NCI-H1092 (cell line): ENCODE measurements at places on chromosomes 5 and 9.

DNA sequence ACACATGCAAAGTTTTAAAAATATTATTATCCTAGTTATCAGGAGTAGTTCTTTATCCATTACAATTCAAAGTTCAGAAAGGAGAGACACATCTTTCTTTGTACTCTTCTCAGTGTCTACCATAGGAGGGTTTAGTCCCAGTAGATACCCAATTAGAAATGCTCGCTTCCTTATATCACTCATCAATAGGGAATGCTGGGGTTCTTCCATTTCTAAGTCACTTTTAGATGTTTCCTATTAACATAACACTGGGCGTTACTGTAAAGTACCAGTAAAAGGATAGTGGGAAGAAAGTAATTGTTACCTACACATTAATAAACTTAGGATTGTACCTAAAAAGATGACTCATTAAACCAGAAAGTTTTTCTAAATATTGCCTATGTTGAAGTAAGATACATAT lies 348.3 kb upstream of the CDH6 start:
- no peak for DNase-seq

DNA sequence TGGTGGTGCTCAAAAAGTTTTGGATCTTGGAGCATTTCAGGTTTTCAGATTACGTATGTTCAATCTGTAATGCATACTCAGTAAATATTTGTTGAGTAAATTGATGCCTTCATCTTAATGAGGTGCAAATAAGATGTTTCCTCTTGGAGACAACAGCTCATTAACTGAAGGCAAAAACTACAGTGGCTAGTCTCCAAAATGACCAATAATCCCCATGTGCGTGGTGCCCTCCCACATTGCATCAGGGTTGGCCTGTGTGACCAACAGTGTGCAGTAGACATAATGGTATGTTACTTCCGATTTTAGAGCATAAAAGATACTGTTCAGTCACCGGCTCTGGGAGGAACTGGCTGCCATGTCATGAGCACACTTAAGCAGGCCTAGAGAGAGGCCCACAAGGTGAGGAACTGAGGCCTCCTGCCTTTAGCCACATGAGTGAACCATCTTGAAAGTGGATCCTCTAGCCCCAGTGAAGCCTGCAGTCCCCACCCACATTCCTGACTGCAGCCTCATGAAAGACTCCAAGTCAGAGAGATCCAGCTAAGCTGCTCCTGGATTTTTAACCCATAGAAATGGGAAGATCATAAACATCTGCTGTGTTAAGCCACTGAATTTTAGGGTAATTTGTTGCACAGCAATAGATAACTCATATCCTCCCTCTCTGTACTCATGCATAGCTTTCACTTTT lies 55.7 kb downstream of the LIFR start:
- no peak for DNase-seq

DNA sequence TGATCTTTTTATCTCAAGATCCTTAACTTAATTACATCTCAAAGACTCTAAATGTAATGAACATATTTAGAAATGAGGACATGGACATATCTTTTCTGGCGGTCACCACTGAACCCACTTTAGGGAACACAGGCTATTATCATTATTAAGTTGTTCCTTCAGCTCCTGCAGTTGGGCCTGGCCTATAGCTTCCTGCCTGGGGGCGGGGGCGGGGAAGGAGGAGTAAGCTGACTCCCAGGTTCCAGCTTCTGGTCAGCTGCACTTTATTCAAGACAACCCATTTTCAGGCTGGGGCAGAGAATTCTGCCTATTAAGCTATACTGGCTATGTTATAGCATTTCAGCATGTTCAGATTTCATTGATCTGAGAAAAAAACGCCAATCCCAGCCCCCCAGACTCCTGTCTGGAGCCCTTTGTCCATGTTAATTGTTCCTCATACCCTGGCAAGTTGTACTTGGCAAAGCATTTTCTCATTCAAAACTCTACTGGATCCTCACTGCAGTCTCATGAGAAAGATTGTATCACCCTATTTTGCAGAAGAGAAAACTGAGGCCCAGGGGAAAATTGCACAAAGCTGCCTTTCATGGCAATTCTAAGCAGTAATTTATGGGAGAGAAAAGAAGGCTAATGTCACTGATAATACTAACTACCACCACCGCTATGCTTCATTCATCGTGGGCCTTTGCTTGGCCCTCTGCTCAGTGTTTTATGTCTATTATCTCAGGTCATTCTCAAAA lies 25.1 kb downstream of the COL15A1 start:
- no peak for DNase-seq

DNA sequence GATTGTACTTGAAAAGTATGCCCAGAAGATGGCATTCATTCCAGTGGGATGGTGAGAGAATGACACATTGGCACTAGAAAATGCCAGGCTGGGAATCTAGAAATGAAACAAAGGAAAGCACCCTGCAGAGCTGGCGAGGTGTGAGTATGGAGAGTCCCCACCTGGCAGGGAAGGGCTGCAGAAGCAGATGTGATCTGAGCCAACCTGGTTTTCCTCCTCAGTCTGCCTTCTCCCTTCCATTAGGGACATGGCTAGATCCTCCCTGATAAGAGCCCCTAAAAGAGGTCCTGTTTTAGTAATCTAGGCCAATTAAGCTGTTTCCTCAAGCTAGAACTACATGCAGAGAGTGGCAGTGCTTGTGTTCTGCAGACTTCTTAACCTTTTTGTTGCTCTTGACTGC lies 24.7 kb upstream of the TNFSF15 start:
- no peak for DNase-seq

GRCh38 chr9:708182-708550 lies 133.3 kb upstream of the DMRT1 start:
- DNase-seq, result no peak

DNA sequence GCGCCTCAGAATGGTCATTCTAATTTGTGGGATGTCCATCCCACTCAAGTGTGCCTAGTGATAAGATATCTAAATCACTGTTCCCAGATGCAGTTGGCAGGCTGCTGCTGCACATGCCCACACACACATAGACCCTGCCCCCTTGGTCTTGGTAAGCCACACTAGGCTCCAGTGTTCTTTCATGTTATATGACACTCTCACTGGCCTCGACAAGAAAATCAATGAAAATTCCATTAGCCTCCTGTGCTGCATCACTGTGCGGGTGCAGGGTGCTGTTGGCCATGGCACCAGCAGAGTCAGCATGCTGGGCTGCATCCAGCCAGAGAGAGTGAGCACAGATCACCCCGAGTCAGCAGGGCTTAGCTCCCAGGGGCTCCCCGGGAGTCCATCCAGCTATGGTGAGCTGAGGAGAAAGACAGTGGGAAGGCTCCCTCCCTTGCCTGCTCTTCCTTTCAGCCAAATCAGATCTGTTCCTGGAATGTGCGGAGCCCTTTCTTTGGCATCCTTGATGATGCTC lies 59.9 kb downstream of the ABLIM3 start:
- no peak for DNase-seq
